ENCODE measurements at places on chromosomes 4 and X. TPM values are rescaled to one million over a fixed set of nuclear protein-coding genes. Genes with fewer than 3 reads are reported as not detected.
A peak's percentile ranks its signal among the peaks of the same experiment; 100 is the strongest.

DNA sequence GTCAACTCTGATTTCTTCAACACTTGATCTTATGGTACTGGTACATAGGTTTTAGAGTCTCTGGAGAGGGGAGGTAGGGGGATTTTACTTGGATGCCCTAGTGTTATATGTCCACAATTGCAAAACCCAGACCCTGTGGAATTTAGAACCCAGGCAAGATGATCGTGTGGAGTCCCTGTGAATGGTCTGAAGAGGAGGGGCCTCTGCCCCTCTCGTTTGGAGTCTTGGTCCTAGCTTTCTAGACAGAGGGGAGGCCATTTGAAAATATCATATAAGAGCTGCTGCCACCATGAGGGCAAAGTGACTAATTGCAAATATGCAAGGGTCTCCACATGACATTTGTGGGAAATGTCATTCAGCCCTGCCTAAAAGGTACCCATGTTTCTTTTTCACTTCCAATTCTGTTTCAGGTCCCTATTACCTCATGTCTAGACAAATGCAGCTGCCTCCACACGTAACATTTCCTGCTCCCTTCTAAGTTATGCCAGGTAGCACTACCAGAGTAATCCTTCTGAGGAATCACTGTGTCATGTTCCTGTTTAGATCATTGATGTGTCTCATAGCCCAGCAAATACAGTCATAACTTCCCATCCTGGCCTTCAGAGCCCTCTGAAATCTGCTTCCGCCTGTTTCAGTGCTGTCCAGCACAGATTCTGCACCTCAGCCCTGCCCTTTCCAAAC, 126.8 kb downstream of the KLHL8 start:
- H3K27ac ChIP-seq, result peak overlapping the region; percentile 81
- H3K4me3 ChIP-seq, result no peak overlapping the region
- H3K4me1 ChIP-seq, result peaks cover 32% of the 10 kb centered on the region
- H3K27me3 ChIP-seq, result no peaks in the 10 kb centered on the region
- DNase-seq, result no peak

- no peaks in the 10 kb centered on the region for H3K36me3 ChIP-seq
- H3K4me1 ChIP-seq, result no peaks in the 10 kb centered on the region
- H3K4me3 ChIP-seq, result no peak overlapping the region
- no peak overlapping the region for H3K27ac ChIP-seq
These were observed 210.4 kb downstream of the KLHL4 start for GRCh38 chrX:87728024-87728423.

GRCh38 chrX:55142206-55142918, 53.5 kb downstream of the PAGE2 start:
- no peak overlapping the region for H3K4me3 ChIP-seq
- H3K36me3 ChIP-seq, result peaks cover 24% of the 10 kb centered on the region
- DNase-seq, result no peak
- H3K27me3 ChIP-seq, result peaks cover 5% of the 10 kb centered on the region

The POLR2B gene
- 76.1 TPM for total RNA-seq

The ZNF630 gene
- total RNA-seq, result 0.87 TPM

The STIM2 gene
- total RNA-seq, result 7.0 TPM

GRCh38 chrX:23887451-23887850, 20.3 kb downstream of the APOO start:
- DNase-seq, result no peak
- H3K4me1 ChIP-seq, result no peaks in the 10 kb centered on the region
- no peak overlapping the region for H3K27ac ChIP-seq
- no peaks in the 10 kb centered on the region for H3K27me3 ChIP-seq

DNA sequence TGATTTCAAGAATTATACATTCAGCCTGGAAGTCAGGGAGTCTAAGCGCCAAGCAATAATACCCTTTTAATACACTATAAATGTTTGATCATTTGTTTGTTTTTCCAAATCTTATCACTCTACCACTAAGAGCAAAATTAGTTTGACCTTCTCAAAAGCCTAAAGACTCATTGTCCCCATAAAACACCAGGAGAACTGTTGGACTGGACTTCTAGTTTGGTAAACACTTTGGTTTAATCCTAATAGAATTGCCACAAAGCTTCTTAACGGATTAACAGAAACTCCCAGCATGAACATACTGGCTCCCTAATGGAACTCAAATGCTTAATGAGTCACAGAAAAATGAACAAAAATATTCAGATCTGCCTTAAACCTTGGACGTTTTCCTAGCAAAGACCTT, 34.9 kb downstream of the SYTL5 start:
- no peak overlapping the region for H3K4me3 ChIP-seq
- H3K27me3 ChIP-seq, result no peaks in the 10 kb centered on the region
- no peak overlapping the region for H3K27ac ChIP-seq
- H3K36me3 ChIP-seq, result no peaks in the 10 kb centered on the region

GRCh38 chr4:145511913-145512522, 30.4 kb downstream of the SMAD1 start:
- DNase-seq, result no peak
- H3K4me1 ChIP-seq, result peaks cover 33% of the 10 kb centered on the region
- no peak overlapping the region for H3K4me3 ChIP-seq
- no peaks in the 10 kb centered on the region for H3K36me3 ChIP-seq
- no peaks in the 10 kb centered on the region for H3K27me3 ChIP-seq
- no peak overlapping the region for H3K27ac ChIP-seq

DNA sequence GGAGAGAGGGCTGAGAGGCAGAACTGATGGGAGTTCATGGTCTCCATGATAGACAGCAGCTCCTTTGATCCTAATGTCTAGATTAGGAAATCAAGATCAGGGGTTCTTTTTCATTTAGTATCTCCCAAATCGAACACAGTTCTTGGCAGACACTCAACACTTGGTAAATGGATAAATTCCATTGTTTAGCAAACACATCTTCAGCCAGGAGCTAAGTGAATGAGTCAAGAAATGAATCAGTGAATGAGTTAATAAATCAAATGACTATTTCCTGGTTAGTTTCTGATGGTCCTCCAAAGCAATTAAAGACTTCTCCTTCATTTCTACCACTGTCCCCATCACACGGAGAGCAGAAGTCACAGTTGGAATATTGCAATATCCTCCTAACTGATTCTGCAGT, 120.0 kb upstream of the SHISA3 start:
- DNase-seq, result no peak
- no peaks in the 10 kb centered on the region for H3K4me1 ChIP-seq
- no peaks in the 10 kb centered on the region for H3K36me3 ChIP-seq
- H3K27me3 ChIP-seq, result no peaks in the 10 kb centered on the region
- no peak overlapping the region for H3K4me3 ChIP-seq

- peaks cover 21% of the 10 kb centered on the region for H3K4me1 ChIP-seq
- H3K36me3 ChIP-seq, result no peaks in the 10 kb centered on the region
- H3K27me3 ChIP-seq, result no peaks in the 10 kb centered on the region
- H3K4me3 ChIP-seq, result no peak overlapping the region
These were observed 534.2 kb downstream of the INPP4B start for GRCh38 chr4:142311916-142312315.

The TKTL1 gene
- total RNA-seq, result 0.19 TPM

The S100G gene
- total RNA-seq, result not detected

GRCh38 chrX:2691543-2692220, 587 bp downstream of the CD99 start:
- peak overlapping the region; percentile 86 for H3K27ac ChIP-seq
- DNase-seq, result peak; percentile 77
- H3K4me1 ChIP-seq, result peaks cover 32% of the 10 kb centered on the region

GRCh38 chrX:41409006-41409405, 38.1 kb upstream of the NYX start:
- no peak overlapping the region for H3K27ac ChIP-seq
- DNase-seq, result no peak
- no peaks in the 10 kb centered on the region for H3K36me3 ChIP-seq
- peaks cover 7% of the 10 kb centered on the region for H3K27me3 ChIP-seq

GRCh38 chr4:78059524-78059889, 2.4 kb downstream of the FRAS1 start:
- peak overlapping the region; percentile 84 for H3K4me3 ChIP-seq
- no peaks in the 10 kb centered on the region for H3K36me3 ChIP-seq
- H3K27me3 ChIP-seq, result no peaks in the 10 kb centered on the region
- H3K4me1 ChIP-seq, result peaks cover 4% of the 10 kb centered on the region
- peak overlapping the region; percentile 77 for H3K27ac ChIP-seq

GRCh38 chrX:17047224-17047623, 100.8 kb downstream of the REPS2 start:
- H3K36me3 ChIP-seq, result no peaks in the 10 kb centered on the region
- H3K27ac ChIP-seq, result no peak overlapping the region
- no peak overlapping the region for H3K4me3 ChIP-seq

- no peaks in the 10 kb centered on the region for H3K4me1 ChIP-seq
- no peak overlapping the region for H3K4me3 ChIP-seq
- DNase-seq, result no peak
- H3K36me3 ChIP-seq, result no peaks in the 10 kb centered on the region
- H3K27ac ChIP-seq, result no peak overlapping the region
These were observed 286.3 kb upstream of the AGA start for GRCh38 chr4:177728361-177729152.

DNA sequence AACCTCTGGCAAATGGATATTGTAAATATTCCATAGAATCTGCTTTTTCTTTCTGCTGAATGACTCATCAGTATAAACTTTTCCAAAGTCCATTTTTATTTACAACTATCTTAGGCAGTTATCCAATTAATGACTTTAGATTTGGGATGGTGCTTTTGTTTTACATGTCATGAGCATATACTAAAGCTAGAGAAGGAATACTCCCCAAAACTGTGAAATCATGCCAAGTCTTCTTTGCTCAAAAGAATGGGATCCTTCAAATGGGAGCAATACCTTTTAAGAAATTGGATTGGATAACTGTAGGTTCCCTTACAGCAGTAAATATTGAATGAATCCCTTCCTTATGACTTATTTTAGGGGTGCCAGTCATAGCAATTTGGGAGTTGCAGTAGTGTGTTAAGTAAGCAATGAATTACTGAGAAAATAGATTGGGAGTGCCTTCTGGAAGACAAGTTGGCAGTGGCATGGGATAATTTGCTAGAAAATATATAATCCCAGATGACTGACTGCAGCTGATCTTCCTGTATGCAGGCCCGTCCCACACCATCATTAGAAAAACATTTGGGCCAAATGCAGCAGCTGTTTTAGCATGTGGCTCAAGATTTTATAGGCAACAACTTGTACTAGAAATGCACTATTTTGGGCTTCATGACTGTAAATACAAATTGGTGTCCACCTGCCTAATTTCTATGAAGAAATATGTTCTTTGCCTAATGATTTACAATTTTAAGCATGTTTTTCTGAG, 2.8 kb downstream of the TMPRSS11D start:
- H3K27ac ChIP-seq, result no peak overlapping the region
- H3K27me3 ChIP-seq, result no peaks in the 10 kb centered on the region
- H3K4me1 ChIP-seq, result no peaks in the 10 kb centered on the region
- H3K4me3 ChIP-seq, result no peak overlapping the region
- no peak for DNase-seq

The CXCL1 gene
- total RNA-seq, result 4.2 TPM

Data from psoas muscle (tissue), 8 donors.